ENCODE measurements at places on chromosomes 7 and 10.

DNA sequence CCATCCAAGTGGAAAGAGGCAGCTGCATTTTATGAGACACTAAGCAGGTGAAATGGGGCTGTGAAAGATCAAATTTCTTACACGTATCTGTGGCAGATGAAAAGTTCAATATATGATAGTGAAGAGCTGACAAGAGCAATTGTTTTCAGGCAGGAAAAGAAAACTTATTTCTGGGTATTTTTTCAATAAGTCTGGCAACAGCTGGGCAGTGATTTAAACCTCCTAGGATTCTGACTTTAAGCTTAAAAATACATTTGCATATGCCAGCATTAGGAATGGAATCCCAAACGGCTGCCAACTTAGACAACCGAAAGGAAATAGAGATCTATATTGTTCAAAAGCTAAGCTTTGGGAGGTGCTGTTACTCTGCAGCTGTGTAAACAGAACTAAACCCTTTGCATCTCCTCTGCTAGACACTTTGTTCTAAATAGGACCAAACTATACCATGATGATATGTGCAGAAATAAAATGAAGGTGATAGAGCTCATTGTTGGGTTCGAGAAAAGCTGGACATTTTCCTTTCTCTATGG is 26.1 kb downstream of the DYNC1I1 start:
- no peak for DNase-seq

DNA sequence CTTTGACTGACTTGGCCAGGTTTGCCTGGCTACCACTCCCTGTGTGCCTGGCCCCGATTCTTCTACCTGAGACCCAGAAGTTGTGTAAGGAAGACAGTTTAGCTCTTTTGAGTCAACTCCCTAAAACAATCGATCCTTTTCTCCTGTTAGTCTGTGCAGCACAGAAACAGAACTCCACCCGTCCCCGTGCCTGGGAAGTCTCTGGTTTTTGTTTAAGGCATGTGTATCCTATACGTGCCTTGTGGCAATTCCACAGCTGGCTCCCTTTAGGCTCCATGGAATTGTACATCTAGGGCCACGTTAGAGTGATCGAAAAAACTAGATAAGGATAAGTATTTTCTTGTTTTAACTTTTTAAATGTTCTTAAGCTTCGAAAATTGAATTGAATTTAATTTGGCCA is 131.6 kb downstream of the BICC1 start:
- DNase-seq = no peak

DNA sequence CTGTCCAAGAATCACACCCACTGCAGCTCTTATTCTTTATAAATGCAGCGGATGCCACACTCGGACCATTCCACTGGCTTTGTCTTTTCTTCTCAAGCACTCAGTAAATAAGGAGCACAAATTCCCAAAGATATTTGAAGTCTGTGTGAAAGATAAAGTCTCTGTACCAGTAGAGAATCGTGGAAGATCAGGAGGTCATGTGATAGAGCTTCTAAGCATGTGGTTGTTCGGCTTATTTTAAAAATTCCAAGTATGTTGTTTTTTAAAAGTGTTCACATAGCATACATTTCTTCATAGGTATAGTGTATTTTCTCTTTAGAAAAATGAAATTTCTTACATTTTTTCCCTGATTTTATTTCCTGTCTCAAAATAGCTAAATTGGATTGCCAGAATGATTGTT is 75.8 kb downstream of the NOC3L start:
- no peak for DNase-seq

GRCh38 chr7:69732203-69732602 is 133.9 kb downstream of the AUTS2 start:
- DNase-seq = no peak

DNA sequence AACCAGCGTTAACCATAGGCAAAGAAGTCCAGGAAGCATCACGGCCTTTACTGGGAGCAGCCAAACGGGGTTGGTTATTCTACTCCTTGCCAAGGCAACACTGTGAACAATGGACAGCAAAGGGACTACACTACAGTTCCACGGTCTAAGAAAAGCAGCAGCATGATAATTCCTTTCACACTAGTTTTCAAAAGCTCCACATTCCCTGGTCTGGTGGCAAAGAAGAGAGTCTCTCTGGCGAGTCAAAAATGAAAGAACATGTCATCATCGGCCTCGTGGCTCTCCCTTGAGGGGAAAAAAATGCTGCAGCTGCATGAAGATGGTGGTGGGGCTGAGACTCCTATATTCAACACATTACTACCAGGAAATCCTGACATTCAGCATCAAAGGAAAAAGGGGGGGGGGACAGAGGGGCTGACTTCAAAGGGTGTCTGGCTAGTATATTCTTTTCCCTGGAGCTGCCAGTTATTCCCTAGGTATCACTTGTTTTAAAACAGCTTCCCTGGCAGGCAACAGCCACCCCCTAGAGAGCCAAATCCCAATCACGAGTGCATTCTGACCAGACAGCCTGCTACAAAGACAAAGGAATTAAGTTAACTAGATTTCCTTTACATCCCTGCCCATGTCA is 49.1 kb downstream of the SLC37A3 start:
- DNase-seq = no peak

DNA sequence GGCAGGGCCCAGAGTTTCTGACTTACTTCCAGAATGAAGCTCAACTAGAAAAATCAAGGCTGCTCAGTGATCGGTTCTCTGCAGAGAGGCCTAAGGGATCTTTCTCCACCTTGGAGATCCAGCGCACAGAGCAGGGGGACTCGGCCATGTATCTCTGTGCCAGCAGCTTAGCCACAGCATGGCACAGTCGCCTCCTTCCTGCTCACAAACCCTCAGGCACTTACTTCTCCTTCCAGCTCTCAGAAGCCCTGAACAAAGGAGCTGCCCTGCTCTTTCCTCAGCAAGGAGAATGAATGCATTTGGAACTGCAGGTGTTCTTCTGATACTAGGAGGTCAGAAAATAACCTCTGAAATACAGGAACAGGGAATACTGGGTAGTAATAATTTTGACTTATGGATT is 219.7 kb upstream of the PRSS1 start:
- DNase-seq = no peak

- DNase-seq = no peak
These were observed 157.9 kb downstream of the GFRA1 start for GRCh38 chr10:116115036-116115641.

DNA sequence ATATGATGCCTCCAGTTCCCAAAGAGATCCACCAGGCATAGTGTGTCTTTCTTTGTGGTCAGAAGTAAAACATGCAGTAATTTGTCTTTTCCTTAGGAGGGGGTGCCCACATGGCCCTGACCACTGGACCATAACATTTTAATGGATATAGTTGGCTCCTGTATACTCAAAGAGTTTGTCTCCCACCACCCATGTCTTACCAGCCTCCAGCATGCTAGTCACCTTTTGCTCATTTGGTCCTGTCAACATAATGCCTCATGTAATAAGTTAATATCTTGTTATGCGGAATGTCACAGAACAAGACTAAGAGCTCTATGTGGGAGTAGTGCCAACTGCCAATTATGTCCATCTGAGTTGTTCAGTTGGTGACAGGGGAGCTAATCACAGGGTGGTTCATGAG is 83.4 kb upstream of the IFRD1 start:
- no peak for DNase-seq

- no peak for DNase-seq
These were observed 743 bp downstream of the MKI67 start for GRCh38 chr10:128125416-128125943.

- no peak for DNase-seq
These were observed 15.9 kb downstream of the CROT start for GRCh38 chr7:87361320-87361719.

DNA sequence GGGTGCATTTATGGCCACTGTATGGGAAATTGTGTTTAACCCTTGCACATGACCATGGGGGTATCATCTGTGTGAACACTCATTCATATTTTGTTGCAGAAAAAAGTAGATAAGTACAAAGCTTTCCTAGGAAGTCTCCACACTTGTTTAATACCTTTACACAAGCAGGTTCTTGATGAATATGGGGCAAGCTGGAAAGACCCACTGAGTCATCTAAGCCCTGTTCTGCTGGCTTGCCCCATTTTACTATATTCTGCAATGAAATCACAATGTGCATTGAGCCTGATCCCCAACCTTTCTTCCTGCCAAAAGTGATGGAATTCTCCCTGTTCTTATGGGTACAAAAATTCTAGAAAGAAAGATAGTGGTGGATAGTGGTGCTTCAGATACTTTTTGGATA is 99.8 kb downstream of the CCDC71L start:
- DNase-seq = no peak

GRCh38 chr7:158328376-158329013 is 259.1 kb downstream of the PTPRN2 start:
- no peak for DNase-seq

GRCh38 chr10:77334501-77334900 is 303.1 kb downstream of the KCNMA1 start:
- no peak for DNase-seq

DNA sequence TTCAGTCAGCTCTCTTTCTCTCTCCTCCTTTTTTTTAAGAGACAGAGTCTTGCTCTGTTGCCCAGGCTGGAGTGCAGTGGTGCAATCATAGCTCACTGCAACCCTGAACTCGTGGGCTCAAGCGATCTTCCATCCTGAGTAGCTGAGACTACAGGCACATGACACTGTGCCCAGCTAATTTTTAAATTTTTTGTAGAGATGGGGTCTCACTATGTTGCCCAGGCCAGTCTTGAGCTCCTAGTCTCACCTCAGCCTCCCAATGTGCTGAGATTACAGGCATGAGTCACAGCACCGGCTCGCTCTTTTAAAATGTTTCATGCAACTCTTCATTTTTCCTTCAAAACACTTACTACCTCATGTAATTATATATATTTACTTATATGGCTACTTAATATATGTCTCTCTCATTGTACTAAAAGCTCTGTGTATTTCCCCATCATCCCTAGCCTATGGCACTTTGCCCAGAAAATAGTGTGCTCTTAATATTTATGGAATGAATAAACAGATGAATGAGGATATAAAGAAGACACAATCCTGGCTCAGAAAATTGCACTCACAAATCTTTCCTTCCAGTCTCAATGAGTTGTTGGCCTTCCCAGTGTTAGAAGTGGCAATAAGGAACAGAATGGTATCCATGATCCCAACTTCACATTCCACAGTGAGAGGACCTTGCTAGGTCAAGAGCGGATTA is 33.9 kb downstream of the EBLN1 start:
- DNase-seq = no peak

- DNase-seq = no peak
These were observed at the start of gene GPR141 for GRCh38 chr7:37683246-37684120. GPR141 (plus strand) TSS chr7:37683766; CDS start chr7:37740394, 56,628 bp downstream.

- no peak for DNase-seq
These were observed 581.4 kb upstream of the FOXK1 start for GRCh38 chr7:4100691-4101090.

GRCh38 chr7:134121632-134122139 is 5.5 kb upstream of the LRGUK start:
- no peak for DNase-seq

DNA sequence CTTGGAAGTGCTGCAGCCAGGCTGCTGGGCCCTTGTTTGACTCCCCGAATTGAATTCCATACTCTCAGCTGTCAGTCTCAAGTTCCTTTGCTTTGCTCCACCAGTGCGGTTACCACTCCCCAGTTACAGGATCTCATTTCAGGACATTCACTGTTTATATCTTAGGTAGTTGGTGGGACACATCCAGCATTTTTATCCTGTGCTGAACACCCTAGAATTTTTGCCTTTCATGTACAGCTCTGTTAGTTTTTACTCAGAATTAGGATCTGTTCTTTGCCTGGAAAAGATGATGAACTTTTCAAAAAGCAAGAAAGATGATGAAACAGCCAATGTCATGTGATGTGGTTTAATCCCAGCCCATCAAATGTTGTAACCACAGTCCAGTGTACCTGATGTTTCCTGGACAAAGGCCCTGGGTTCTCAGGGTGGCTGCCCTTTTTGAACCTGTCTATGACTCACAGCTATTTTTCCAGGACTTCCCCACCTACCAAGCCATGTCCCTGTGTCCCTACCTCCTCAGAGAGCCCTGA is 149.7 kb downstream of the NOC3L start:
- no peak for DNase-seq

GRCh38 chr10:60003651-60004523 is 97.5 kb upstream of the CCDC6 start:
- DNase-seq = no peak

DNA sequence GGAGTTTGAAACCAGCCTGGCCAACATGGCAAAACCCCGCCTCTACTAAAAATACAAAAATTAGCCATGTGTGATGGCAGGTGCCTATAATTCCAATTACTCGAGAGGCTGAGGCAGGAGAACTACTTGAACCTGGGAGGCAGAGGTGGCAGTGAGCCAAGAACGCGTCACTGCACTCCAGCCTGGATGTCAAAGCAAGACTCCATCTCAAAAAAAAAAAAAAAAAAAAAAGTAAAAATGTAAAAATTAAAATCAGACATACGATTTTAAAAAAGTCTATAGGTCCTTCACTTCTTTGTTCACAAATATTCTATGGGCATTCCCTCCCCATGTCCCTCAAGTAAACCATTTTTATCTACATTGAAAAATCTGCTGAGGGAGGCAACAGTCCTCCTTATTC is 34.9 kb upstream of the TLL2 start:
- DNase-seq = no peak

- no peak for DNase-seq
These were observed 26.3 kb downstream of the PODXL start for GRCh38 chr7:131530137-131530536.

DNA sequence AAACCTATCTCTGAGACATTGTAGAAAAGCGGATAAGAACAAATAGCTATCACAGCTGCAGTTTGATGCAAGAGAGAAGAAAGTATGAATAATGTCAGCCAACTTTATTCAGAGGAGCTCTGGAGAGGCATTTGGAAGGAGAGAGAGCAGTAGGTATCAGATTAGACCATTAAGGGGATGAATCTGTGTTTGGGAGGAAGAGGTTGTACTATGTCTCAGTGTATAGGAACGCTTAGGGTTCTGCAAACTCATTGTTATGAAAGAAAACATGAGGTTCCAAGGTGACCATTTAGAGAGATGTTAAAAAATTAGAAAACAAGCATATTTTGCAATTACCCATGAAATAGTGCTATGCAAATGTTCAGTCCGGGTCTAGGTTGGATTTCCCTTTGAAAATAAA is 207.5 kb upstream of the GNAI1 start:
- no peak for DNase-seq

All from substantia nigra (tissue), 51 donors.